MCF 10A (cell line): ENCODE measurements at places on chromosomes 2 and 18. TPM values are rescaled to one million over a fixed set of nuclear protein-coding genes. Genes with fewer than 3 reads are reported as not detected.

Gene CYRIA
- total RNA-seq, result 0.35 and 1.2 TPM in 2 replicates

Gene SH3RF3
- total RNA-seq, result 21.0 and 21.7 TPM in 2 replicates

Gene FOXD4L1
- 0.63 and 0.98 TPM in 2 replicates for total RNA-seq

Gene PLGLB1
- total RNA-seq, result 0.74 and 0.84 TPM in 2 replicates

DNA sequence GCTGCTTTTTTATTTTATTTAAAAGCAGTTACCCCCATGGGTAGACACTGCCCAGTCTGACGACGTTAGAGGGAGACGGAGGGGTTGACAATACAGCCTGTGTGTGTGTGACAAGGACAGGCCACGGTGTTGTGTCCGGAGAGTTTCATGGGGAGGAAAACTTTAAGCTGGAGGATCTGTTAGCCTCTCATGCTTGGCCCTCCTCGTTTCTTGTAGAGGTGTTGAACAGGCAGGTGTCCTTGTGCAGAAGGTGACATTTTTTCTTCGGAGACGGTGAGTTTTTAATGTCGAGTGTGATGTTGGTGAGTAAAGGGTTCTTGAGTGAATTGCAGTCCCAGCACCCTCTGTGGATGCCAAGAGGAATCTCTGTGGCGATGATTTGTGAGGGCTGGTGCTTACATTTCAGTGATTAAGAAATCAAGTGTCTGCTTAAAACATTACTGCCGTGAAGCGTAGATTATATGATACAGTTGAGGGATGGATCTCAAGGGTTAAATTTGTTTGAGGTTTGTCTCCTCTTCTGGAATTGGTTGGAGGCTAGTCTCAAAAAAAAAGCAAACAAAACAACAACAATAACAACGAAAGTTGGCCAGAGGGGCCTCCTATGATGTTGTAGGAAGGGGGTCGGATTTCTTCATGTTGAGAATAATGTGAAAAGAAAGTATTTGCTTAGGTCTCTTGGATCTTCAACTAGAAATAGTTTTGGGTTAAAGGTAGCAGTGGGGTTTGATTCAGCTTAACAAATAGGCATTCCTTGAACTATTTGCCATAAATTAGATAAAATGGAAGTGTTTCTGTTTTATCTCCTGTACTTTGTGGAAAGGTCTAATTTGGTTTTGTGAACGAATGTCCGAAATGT, 1.6 kb downstream of the NCOA1 start:
- H3K4me3 ChIP-seq, result peak overlapping the region; percentile 83
- no peaks in the 10 kb centered on the region for H3K27me3 ChIP-seq
- H3K36me3 ChIP-seq, result no peaks in the 10 kb centered on the region

DNA sequence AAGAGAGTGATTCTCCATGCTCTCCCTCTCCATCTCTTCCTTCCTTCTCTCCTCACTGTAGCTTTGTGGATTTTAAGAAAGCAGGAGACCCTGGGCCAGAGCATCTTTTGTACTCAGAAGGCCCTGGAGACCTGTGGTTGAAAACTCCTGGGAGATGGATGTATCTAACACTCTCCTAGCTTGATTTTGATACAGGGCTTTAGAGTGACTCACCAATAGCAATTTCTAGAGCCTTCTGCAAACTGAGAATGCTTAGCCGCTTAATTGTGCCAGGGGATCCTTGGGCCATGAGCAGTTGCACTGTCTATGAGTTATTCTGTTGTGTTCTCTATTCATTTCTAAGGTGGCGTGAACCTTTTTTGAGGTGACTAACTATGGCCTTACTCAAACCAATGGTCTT, 17.7 kb downstream of the HOXD1 start:
- H3K27me3 ChIP-seq, result no peaks in the 10 kb centered on the region
- no peak overlapping the region for H3K27ac ChIP-seq
- DNase-seq, result no peak
- H3K4me3 ChIP-seq, result no peak overlapping the region
- no peaks in the 10 kb centered on the region for H3K4me1 ChIP-seq
- no peaks in the 10 kb centered on the region for H3K36me3 ChIP-seq

DNA sequence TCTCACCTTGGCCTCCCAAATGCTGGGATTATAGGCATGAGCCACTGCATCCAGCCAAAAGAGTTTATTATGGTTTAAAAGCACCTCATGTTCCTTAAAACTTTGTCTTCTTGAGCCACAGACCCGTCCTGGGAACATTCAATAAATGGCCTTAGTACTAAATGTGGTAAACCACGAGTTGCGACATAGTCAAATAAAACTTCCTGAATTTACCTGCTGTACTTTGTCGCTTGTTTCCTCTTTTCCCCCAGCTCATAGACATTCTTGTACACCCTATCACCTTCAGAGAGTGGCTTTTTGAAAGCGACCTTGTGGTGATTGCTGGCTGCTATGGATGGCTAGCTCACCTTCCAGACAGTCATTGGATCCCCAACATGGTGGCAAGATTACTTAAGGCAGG, 310.4 kb downstream of the LRRTM1 start:
- H3K36me3 ChIP-seq, result no peaks in the 10 kb centered on the region
- peak; percentile 41 for DNase-seq
- peak overlapping the region; percentile 4 for H3K27ac ChIP-seq
- peaks cover 19% of the 10 kb centered on the region for H3K4me1 ChIP-seq

DNA sequence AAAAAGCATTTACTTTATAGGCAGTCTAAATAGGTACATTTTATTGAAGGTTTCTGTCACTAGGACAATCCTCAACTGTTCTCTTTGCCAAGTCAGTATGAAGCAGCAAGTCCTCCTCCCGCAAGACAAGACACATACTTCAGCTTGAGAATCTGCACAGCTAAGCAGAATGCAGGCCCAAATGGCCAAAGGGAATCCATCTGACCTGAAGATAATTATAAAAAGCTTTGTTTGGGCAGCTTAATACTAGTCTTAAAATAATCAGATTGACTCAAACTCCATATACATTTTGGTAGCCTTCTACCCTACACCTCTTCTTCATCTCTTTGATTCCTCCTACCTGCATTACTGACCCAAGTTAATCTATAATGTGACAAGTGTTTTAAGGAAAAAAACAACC, 1.8 kb downstream of the LANCL1 start:
- no peak overlapping the region for H3K27ac ChIP-seq
- H3K4me1 ChIP-seq, result peaks cover 11% of the 10 kb centered on the region
- H3K4me3 ChIP-seq, result no peak overlapping the region
- H3K27me3 ChIP-seq, result no peaks in the 10 kb centered on the region

- H3K27me3 ChIP-seq, result no peaks in the 10 kb centered on the region
- H3K36me3 ChIP-seq, result no peaks in the 10 kb centered on the region
- H3K4me3 ChIP-seq, result no peak overlapping the region
Observed at GRCh38 chr2:20104900-20105545, 53.6 kb upstream of the LAPTM4A start.

- no peaks in the 10 kb centered on the region for H3K36me3 ChIP-seq
- no peaks in the 10 kb centered on the region for H3K27me3 ChIP-seq
- H3K4me1 ChIP-seq, result no peaks in the 10 kb centered on the region
- no peak overlapping the region for H3K4me3 ChIP-seq
- no peak overlapping the region for H3K27ac ChIP-seq
- no peak for DNase-seq
Observed at GRCh38 chr2:144181001-144181400, 338.9 kb downstream of the ZEB2 start.

- H3K4me3 ChIP-seq, result no peak overlapping the region
- DNase-seq, result no peak
- no peaks in the 10 kb centered on the region for H3K4me1 ChIP-seq
- no peaks in the 10 kb centered on the region for H3K36me3 ChIP-seq
- H3K27ac ChIP-seq, result no peak overlapping the region
Observed at GRCh38 chr18:6170604-6171003, 244.1 kb downstream of the L3MBTL4 start.

- no peaks in the 10 kb centered on the region for H3K4me1 ChIP-seq
- H3K27me3 ChIP-seq, result no peaks in the 10 kb centered on the region
- no peak overlapping the region for H3K27ac ChIP-seq
- no peaks in the 10 kb centered on the region for H3K36me3 ChIP-seq
- no peak for DNase-seq
Observed at GRCh38 chr2:146037334-146037870, 1517.5 kb upstream of the ZEB2 start.

DNA sequence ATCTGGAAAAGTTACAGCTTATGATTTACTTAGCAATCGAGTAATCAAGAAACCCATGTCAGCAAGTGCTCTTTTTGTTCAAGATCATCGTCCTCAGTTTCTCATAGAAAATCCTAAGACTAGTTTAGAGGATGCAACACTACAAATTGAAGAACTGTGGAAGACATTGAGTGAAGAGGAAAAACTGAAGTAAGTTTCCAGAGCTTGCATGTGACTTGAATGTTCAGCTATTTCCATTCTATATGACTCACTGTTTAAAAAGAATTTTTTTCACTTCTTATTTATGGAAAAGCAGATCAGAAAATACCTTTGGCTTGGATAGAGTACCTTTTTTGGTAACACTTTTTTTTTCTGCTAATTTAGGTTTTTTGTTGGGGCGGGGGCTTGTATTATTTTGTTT, 70.7 kb downstream of the PMS1 start:
- no peak overlapping the region for H3K27ac ChIP-seq
- H3K4me3 ChIP-seq, result no peak overlapping the region
- no peak for DNase-seq
- no peaks in the 10 kb centered on the region for H3K27me3 ChIP-seq

DNA sequence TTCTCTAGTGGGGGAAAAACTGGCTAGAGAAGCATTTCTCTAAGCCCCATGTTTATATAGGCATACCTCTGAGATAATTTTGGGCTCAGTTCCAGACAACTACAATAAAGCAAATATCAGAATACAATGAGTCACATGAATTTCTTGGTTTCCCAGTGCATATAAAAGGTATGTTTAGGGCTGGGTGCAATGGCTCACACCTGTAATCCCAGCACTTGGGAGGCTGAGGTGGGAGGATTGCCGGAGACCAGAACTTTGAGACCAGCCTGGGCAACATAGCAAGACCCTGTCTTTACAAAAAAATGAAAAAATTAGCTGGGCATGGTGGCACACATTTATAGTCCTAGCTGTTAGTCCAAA, 22.2 kb downstream of the TSN start:
- H3K4me1 ChIP-seq, result peaks cover 11% of the 10 kb centered on the region
- no peaks in the 10 kb centered on the region for H3K36me3 ChIP-seq
- no peak overlapping the region for H3K4me3 ChIP-seq
- H3K27me3 ChIP-seq, result peaks cover 6% of the 10 kb centered on the region

DNA sequence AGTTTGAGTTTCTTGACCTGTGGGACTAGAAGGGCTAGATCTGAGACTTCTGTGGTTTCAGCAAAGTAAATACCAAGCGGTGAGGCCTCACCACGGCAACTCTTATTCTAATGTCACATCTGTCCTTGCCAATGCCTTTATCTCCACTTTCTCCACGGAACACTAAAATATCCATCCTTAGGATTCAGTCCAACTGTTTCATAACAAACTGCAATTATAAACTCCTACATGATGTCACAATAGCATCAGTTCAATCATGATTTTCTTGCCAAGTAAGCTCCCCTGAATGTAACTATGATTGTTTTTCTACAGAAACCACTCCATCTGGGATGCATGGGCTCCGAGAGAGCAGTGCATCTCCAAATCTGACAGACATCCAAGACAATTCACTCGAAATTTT, 79.6 kb downstream of the LRATD1 start:
- DNase-seq, result peak; percentile 20
- H3K27ac ChIP-seq, result no peak overlapping the region
- no peak overlapping the region for H3K4me3 ChIP-seq
- H3K27me3 ChIP-seq, result no peaks in the 10 kb centered on the region

DNA sequence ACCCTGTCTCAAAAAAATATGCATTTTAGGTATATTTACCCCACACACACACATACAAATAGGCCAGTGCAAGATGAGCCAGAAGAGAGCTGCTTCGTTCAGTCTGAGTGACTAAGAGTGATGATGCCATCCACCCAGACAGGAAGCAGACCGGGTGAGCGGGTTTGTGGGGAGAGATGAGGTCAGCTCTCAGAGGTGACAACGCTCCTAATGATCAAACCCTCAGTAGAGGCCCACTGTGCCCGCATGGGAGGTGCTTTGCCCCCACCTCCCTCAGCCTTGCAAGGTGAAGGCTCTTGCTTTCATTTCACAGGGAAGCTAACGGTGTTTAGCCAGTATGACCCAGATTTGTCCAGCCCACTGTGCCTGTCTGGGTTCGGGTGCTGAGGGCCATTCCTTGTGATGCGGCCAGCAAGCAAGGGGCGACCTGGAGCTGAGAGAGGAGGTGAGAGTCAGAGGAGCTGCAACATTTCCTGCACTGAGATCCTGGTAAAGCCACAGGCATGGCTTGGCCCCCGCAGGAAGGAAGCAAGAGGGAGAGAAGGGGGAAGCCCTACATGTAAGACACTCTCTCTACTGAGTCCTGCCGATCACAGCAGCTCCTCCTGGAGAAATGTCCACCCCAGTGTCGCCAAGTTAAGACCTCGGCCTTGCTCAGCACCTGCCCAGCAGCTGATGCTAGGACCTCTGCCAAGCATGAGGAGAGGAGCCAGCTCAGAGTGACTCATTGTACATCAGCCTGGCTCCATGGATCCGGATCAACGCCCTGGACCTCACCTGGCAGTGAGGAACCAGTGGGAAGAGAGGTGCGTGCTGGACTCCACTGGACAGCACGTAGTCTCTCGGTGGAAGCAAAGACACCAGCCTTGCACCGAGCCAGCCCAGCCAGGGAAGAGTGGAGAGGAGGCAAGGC, 37.0 kb downstream of the NIFK start:
- H3K27ac ChIP-seq, result peak overlapping the region; percentile 64
- H3K4me3 ChIP-seq, result no peak overlapping the region
- no peaks in the 10 kb centered on the region for H3K27me3 ChIP-seq
- H3K4me1 ChIP-seq, result peaks cover 32% of the 10 kb centered on the region
- no peaks in the 10 kb centered on the region for H3K36me3 ChIP-seq

DNA sequence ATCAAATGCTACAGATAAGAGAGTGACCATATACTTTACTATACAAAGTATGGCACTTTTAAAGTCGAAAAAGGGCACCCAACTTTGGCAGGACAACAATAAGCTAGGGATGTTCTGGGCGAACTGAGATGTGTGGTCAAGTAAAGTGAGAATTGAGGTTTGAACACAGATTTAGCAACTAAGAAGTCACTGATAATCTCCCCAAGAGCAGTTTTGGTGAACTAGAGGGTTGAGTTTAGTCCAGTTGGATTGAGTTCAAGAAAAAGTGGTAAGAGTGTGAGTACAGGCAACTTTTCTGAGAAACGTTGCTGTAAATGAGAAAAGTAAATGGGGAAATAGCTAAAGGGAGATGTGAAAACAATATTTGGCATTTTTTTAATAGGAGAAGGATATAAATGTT, 65.5 kb upstream of the TGFA start:
- H3K4me3 ChIP-seq, result no peak overlapping the region
- no peaks in the 10 kb centered on the region for H3K4me1 ChIP-seq
- H3K27me3 ChIP-seq, result peaks cover 22% of the 10 kb centered on the region
- no peak overlapping the region for H3K27ac ChIP-seq

GRCh38 chr2:8343031-8343430, 338.8 kb upstream of the ID2 start:
- H3K4me1 ChIP-seq, result no peaks in the 10 kb centered on the region
- DNase-seq, result no peak
- H3K36me3 ChIP-seq, result no peaks in the 10 kb centered on the region
- no peak overlapping the region for H3K27ac ChIP-seq

DNA sequence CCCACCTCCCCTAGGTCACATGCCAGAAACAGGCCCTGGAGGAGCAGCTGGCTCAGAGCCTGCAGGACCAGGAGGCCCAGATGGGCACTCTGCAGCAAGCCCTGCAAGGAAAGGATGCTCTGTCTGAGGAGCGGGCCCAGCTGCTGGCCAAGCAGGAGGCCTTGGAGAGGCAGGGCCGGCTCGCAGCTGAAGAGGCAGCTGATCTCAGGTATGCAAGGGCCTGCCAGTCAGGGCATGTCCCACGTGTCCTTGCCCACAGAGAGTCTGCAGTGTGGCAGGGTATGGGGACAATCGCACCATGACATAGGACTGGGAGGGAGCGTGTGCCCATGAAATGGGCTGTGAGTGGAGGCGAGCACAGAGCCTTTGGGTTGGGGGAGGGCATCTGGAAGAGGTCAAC, 39.9 kb downstream of the CROCC2 start:
- peaks cover 3% of the 10 kb centered on the region for H3K27me3 ChIP-seq
- H3K4me1 ChIP-seq, result no peaks in the 10 kb centered on the region
- no peak overlapping the region for H3K27ac ChIP-seq
- H3K4me3 ChIP-seq, result no peak overlapping the region
